Adrenal gland (tissue), 19 donors: ENCODE measurements at places on chromosomes 3 and 15. TPM values are rescaled to one million over a fixed set of nuclear protein-coding genes. Genes with fewer than 3 reads are reported as not detected.

SCAANT1 gene
- not detected for total RNA-seq

DNA sequence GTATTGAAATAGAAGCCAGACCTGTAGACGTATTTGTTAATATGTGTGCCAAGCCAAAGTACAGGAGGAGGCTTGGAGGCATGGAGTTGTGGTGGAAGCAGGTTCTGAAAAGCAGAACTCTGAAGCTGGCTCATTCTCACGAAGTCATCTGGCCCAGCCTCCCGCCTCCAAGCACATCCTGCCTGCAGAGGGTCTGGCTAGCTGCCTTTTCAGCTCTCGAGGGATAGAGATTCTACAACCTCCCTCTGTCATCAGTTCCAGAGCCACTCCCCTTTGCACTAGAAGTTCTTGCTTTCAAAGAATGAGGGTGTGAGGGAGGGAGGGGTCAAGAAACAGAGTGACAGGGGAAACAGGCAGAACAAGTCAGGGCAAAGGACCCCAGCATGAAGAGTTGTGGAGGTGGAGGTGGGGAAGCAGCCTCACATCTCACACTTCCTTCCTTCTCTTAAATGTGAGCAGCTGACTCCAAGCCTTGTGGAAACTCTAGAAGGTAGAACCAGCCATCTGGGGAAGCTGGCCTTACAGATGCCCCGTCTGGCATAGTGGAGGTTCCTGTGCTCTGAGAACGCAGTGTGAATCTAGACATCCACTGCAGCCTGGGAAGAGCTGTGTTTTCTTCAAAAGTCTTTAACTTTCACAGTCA is 95.3 kb downstream of the SLC49A4 start:
- DNase-seq = peak; percentile 47

GRCh38 chr3:175428466-175428865 is 569.3 kb downstream of the NAALADL2 start:
- DNase-seq = no peak

GRCh38 chr3:122101646-122102045 is 46.5 kb downstream of the CD86 start:
- DNase-seq = no peak

GAP43 gene
- total RNA-seq = 0.74 TPM

LSAMP gene
- 39.0 TPM for total RNA-seq
